Left renal pelvis (tissue), 4 donors: ENCODE measurements at places on chromosomes 5 and 9. TPM values are rescaled to one million over a fixed set of nuclear protein-coding genes. Genes with fewer than 3 reads are reported as not detected.

The DDX4 gene
- not detected for polyA plus RNA-seq

DNA sequence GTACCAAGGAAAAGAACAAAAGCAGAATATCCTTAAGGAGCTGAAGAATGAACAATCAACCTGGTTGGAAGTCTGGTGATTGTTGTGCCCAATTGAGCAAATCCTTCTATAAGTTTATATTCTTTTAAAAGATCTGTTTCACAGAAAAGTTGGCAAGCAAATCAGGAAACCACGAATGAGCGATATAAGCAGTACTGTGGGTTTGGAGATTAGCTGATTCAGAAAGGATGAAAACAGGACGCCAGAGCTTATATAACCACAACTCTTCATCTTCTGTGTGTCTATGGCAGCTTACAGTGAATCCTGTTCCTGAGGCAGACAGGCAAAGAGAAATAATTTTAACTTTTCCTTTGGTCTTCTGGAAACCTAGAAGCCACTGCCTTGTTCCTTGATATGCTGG, 61.7 kb downstream of the SLC38A9 start:
- DNase-seq, result no peak

The LECT2 gene
- 2.6 TPM for polyA plus RNA-seq

The PLPP7 gene
- polyA plus RNA-seq, result 2.1 TPM

- no peak for DNase-seq
Observed at GRCh38 chr9:105142406-105143135, 101.9 kb upstream of the SLC44A1 start.

The PTGER4 gene
- polyA plus RNA-seq, result 13.6 TPM

The SPINK13 gene
- 0.40 TPM for polyA plus RNA-seq

The MYOZ3 gene
- polyA plus RNA-seq, result 5.7 TPM

DNA sequence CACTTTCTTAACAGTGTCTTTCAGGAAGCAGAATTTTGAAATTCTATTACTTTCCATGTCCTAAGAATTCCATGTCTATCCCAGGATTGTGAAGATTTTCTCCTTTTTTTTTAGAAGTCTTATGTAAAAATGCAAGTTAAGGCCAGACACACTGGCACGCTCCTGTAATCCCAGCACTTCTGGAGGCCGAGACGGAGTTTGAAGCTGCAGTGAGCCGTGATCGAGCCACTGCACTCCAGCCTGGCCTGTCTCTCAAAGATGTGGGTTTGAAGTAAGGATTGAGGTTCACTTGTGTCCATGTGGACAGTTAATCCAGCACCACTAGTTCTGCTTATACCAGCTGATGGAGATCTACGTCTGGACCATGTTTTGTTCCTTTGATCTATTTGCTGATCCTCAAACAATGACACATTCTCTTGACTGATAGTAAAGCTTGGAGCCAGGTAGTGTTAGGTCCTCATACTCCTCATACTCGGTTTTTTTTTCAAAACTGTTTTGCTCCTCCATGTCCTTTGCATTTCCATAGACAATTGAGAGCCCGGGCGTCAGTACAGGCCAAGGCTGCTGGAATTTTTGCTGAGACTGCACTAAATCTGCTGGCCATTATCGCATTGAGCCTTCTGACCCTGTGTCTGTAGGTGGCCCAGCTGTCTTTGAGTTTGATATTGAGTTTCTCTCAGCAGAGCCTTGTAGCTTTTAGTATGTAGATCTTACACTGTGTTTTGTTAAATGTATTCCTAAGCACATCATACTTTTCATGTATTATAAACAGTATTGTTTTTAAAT, 53.4 kb upstream of the CACNA1B start:
- DNase-seq, result no peak

- no peak for DNase-seq
Observed at GRCh38 chr9:89366711-89367110, 48.4 kb downstream of the SECISBP2 start.

GRCh38 chr5:64958757-64959391, 190.1 kb downstream of the CWC27 start:
- no peak for DNase-seq

- DNase-seq, result no peak
Observed at GRCh38 chr5:10675177-10675700, 85.8 kb downstream of the DAP start.

DNA sequence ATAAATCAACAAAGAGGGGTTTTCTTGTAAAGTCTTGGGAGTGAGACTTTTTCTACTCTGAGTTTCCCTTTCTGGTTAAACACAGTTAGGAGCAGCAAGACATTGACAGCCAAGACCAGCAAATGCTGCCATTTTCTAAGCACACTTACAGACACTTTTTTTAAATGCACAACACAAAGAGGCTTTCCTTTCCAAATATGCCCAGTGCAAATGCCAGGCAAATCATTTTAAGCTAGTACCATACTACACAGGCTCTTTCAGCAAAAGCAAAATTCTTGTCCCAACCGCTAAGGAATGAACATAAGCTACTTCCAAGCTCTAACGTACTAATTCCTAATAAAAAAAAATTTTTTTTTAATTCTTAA, 68.2 kb downstream of the DENND1A start:
- DNase-seq, result no peak

The CLIC3 gene
- polyA plus RNA-seq, result 1.4 TPM

GRCh38 chr9:36337865-36338264, 62.2 kb downstream of the RNF38 start:
- no peak for DNase-seq

The SAXO1 gene
- polyA plus RNA-seq, result 0.46 TPM

GRCh38 chr5:140806834-140807775, at the start of gene PCDHA4:
Gene PCDHA4, plus strand, starts transcription at chr5:140807068.
- DNase-seq, result no peak

The RNF183 gene
- polyA plus RNA-seq, result 0.30 TPM

The CARTPT gene
- polyA plus RNA-seq, result not detected

The FGF1 gene
- 19.9 TPM for polyA plus RNA-seq

GRCh38 chr5:43396762-43397304, 15.4 kb downstream of the CCL28 start:
- DNase-seq, result peak; percentile 14

GRCh38 chr9:17004500-17004899, 130.3 kb upstream of the CNTLN start:
- DNase-seq, result no peak

DNA sequence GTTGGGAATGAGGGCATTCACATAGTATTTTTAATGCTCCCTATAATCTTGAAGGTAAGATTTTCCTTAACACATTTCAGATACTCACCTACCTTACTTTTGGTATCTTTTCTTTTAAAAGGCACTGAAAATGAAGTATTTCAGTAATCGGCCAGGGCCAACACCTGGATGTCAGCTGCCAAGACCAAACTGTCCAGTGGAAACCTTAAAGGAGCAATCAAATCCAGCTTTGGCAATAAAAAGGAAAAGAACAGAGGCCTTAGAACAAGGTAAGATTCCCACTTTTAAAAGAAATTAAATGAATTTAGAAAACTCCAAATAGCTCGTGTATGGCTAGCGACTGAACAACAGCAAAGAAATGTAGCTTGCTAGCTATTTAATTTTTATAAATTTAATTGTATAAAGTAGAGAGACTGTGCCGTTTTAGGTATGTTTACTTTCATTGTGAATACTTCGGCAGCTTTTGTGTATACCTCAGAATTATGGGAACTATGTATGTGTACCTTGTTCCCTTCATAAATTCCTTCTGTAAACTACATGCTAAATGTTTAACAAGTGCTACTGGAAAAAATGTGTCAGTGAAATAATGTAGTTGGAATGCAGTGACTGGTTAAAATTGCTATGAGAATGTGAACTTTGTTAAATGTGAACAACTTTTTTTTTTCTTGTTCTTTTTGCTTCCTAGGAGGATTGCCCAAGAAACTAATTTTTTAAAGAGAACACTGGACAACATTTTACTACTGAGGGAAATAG, 41.9 kb downstream of the CDK7 start:
- no peak for DNase-seq
